Stimulated activated CD8-positive, alpha-beta memory T cell treated with anti-CD3 and anti-CD28 coated beads, Interleukin-15, amount 100 ng/mL, for 24 hours (primary cell): ENCODE measurements at places on chromosomes 1 and 21.

DNA sequence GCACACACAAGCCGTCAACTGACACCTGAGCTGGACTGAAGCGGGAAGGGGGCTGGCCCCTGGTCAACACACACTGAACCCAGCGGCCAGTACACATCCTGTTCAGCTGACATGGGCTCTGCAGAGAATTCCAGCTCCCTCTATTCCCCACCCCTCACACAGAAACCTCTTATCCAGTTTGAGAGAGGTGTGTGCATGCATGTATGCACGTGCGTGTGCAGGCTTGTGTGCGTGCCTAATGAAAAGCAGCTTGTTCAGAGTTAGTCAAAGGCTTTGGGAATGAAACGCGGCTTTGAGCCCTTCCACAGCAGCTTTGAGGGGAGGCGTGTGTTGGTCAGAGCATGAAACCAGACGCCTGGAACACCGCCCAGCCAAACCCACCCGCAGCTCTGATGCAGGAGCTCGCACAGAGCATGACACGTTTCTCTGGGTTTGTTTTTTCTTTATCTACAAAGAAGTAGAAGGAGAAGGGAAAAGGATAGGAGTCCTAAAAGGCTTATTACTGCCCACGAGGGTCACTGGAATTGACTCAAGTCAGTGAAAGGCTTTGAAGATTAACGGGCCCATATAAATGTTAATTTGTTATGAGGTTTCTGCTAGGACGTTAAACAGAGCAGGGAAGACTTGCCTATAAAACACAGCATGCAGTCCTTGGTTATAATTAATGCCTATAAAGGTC is 184.2 kb downstream of the ETS2 start:
- DNase-seq = no peak

GRCh38 chr1:3529099-3529729 is 74.7 kb downstream of the ARHGEF16 start:
- no peak for DNase-seq

GRCh38 chr21:33753886-33754285 is 111.6 kb downstream of the ITSN1 start:
- no peak for DNase-seq

GRCh38 chr1:100718581-100718980 is 961 bp upstream of the VCAM1 start:
- no peak for DNase-seq

DNA sequence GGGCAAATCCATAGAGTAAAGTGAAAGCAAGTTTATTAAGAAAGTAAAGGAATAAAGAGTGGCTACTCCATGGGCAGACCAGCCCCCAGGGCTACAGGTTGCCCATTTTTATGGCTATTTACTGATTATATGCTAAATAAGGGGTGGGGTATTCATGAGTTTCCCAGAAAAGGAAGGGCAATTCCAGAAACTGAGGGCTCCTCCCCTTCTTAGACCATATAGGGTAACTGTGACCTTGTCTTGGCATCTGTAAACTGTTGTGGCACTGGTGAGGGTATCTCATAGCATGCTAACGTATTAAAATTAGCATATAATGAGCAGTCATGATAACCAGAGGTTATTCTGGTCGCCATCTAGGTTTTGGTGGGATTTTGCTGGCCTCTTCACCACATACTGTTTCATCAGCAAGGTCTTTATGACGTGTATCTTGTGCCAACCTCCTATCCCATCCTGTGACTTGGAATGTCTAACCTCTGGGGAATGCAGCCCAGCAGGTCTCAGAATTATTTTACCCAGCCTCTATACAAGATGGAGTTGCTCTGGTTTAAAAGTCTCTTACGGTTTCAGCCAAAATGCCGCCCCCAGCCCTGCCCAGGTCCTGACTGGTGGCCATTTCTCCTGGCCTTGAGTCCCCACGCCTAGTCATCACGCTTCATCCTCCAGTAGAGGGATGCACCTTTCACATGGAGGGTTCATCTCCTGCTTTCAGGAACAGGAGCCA is 982 bp upstream of the TRIM17 start:
- DNase-seq = no peak

DNA sequence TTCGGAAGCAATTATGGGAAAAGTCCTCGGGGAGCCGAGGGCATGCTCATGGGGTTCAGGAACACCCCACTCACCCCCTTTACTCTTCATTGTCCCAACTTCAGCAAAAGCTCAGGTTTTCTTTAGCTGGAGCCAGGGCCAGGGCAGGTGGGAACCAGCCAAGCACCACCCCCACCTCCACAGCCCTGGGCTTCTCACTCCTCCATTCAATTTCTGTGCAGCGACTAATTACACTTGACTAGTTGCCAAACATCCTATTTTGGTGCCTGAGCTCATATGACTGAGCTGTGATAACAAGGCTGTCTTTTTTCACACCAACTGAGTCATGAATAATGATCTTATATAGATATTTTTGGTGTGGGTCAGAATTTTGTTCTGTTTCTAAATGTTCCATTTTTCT is 257.2 kb upstream of the AJAP1 start:
- DNase-seq = no peak

DNA sequence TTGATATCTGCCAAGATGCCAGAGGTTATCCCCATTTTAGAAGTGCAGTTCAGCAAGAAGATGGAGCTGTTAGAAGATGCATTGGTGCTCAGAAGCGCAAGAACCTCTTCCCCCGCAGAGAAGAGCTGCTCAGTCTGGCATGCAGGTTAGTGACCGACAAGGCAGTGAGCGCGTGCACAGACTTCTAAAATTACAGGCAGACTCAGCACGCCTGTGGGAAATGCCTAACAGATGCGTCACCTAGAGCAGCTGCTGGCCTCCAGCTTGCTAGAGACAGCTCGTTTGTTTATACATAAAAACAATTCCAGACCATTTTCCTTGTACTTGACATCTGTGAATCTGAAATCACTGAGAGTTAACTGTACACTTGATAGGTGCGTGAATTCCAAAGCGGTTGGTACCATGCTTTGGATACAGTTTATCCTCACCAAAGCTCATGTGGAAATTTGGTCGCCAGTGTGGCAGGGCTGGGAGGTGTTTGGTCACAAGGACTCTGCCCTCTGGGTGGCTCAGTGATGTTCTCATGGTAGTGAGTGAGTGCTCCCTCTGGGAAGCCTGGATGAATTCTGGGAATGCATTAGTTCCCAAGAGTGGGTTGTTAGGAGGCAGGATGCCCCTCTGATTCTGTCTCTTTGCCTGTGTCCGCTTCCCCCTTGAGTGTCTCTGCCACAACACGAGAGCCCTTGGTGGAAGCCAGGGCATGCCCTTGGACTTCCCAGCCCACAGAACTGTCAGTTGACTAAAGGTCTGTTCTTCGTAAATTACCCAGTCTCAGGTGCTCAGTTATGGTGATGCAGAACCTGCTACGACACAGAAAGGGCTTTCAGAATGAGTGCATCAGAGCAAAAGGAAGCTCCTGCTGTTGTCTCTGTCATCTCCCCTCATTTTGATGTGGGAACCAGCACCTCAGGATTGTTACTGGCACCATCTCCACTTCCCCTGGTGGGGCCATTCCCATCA is 24.4 kb downstream of the SNAP47 start:
- DNase-seq = no peak

GRCh38 chr1:7589774-7590425 is 181.2 kb upstream of the VAMP3 start:
- DNase-seq = no peak

GRCh38 chr1:14015917-14016316 is 315.9 kb downstream of the PRDM2 start:
- DNase-seq = no peak

- peak; percentile 6 for DNase-seq
These were observed 2.4 kb upstream of the PRAMEF18 start for GRCh38 chr1:13228343-13228781.

- no peak for DNase-seq
These were observed 51.0 kb downstream of the BACH1 start for GRCh38 chr21:29349702-29350101.

DNA sequence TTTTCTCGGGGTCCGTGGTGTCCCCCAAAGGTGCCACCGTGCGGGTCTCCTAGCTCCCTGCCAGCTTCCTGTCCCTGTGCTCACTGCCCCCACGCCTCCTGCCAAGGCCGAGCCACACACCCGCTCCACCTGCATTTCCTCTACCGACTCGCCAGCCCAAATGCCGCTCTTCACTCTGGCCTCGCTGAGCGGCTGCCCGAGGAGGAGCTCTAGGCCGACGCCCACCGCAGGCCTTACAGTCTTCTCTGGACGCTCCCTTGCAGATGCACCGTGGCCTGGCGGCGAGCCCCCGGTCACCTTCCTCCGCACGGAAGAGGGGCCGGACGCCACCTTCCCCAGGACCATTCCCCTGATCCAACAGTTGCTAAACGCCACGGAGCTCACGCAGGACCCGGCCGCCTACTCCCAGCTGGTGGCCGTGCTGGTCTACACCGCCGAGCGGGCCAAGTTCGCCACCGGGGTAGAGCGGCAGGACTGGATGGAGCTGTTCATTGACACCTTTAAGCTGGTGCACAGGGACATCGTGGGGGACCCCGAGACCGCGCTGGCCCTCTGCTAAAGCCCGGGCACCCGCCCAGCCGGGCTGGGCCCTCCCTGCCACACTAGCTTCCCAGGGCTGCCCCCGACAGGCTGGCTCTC is 26.3 kb downstream of the FTCD start:
- DNase-seq = no peak

DNA sequence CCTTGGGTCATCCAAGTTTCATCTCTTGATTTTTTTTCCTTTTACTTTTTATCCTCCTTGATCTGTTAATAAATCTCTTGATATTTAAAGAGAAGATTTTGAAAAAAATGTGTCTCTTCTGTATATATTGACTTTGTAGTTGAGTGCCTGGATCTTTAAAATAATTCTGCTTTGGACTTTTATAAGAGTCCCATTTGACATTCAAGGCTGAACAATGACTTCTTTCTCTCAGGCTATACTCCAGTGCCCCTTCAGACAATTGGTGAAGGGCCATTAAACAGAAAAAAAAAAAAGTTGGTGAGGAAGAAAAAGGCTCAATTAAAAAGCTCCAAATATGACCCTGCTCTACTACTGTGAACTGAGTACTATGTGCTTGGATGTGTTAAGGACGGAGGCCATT is 40.9 kb upstream of the CITED4 start:
- DNase-seq = no peak

- DNase-seq = no peak
These were observed 13.5 kb downstream of the ZBTB18 start for GRCh38 chr1:244064621-244065020.
